ENCODE measurements at places on chromosomes 5 and 9.

GRCh38 chr5:150486402-150487198 is 21.3 kb upstream of the NDST1 start:
- no peak for DNase-seq

- no peak for DNase-seq
Observed at GRCh38 chr5:112475747-112476365, 56.8 kb upstream of the EPB41L4A start.

GRCh38 chr5:95840956-95841705 is 18.6 kb upstream of the GLRX start:
- DNase-seq: no peak

- DNase-seq: no peak
Observed at GRCh38 chr5:105506692-105507277, 1944.2 kb upstream of the NUDT12 start.

DNA sequence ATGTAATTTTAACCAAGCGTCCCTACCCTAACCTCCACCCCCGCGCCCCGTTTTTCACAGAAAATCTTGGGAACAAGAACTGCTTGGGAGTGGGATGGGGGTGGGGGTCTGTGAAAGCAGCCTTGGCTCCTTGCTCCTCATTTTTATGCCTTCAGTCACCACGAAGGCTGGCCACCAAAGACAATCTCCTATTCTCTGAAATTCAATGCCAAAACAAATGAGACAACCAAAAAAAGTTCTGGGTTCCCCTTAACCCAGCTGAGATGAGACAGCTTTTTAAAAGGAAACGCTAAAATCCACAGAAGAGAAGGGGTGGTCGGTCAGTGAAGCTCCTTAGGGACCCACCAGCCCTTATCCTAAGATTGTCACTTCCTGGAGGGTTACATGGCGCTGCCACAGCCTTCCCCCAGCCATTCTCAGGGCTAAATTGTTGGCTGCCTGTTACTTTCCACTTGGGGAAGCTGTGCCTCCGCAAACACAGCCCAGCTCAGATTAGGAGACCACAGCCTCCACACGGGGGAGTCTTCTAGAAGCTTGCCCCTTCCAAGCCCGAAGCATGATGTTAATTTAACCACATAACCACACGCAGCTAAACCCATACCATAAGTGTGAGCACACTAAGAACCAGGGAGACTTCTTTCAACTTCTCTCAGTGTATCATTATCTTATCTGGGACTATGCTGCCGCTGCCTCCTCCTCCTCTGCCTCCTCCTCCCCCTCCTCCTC is 136.3 kb downstream of the FOXD1 start:
- no peak for DNase-seq

DNA sequence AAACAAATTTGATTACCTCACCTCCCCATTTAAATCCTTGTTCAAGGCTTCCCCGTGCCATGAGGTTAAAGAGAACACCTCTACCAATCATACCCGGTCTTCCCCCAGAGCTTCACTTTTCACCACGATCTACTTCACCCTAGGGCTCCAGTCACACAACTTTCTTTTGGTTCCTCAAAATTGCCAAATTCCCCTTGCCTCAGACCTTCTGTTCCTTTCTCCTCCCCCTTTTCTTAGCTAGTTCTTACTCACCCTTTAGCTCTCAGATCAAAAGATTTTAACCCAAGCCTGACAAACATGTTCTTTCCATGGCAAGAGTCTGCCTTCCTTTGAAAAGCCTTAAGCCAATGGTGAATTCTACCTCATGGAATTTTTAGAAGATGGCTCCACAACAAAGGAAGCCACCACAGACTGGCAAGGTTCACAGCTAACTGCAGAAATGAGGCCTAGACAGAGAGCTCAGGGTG is 56.7 kb downstream of the MAPKAP1 start:
- peak; percentile 60 for DNase-seq

DNA sequence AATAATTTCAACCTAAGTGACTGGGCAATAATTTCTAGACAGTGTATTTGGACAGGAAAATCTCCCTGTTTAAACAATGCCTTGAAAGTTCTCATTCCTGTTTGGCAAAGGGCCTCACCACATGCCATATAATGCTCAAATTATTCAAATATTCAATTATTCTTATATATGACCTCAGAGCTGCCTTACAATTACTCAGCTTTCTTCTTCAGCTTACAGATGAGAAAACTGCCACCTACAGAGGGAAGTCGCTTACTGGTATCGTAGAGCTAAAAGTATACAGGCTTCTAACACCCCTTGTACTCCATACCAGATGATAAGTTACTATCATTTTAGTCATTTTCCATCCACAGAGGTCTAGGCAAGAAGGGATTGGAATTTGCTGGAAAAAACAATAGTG is 830.3 kb downstream of the BRINP1 start:
- no peak for DNase-seq

GRCh38 chr5:179393078-179393477 is 47.8 kb upstream of the ADAMTS2 start:
- DNase-seq: no peak

DNA sequence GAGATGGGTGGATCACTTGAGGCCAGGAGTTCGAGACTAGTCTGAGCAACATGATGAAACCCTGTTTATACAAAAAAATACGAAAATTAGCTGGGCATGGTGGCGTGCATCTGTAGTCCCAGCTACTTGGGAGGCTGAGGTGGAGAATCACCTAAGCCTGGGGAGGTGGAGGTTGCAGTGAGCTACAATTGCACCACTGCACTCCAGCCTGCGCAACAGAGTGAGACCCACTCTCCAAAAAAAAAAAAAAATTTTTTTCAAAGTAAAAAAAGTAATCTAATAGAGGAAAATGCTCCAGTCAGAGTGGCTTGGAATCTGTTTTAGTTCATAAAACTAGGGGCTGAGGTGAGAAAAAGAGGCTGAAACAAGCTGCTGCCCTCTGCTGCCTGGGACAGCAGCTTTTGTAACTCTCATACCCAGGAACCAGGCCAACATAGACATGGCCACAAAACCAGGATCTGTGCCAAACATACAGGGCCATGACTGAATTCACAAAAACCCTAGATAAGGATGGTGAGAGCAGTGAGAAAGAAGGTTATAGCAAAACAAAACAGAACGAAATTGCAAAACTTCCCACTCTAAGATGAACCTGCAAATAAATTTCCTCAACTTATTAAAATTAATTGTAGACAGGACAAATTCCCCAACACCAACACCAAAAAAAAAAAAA is 13.1 kb upstream of the DCAF12 start:
- DNase-seq: no peak

DNA sequence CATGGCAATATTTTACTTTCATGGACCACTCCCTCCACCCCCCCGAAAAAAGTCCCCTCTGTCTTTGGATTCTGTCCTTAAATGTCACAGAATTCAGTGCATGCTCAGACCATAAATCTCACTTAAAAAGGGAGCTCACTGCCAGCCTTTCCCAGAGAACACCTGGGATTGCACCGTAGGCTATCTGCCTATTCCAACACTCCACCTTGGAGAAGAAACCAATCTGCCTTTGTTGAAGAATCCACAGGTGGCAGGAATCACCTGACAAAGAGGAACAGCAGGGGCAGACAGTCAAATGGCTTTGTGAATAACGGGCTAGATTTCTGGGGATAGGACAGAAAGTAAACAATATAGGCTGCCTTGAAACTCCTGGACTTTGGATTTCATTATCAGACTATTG is 306.7 kb upstream of the BRINP1 start:
- DNase-seq: no peak

GRCh38 chr9:124343533-124344290 is 71.5 kb downstream of the PSMB7 start:
- DNase-seq: no peak

DNA sequence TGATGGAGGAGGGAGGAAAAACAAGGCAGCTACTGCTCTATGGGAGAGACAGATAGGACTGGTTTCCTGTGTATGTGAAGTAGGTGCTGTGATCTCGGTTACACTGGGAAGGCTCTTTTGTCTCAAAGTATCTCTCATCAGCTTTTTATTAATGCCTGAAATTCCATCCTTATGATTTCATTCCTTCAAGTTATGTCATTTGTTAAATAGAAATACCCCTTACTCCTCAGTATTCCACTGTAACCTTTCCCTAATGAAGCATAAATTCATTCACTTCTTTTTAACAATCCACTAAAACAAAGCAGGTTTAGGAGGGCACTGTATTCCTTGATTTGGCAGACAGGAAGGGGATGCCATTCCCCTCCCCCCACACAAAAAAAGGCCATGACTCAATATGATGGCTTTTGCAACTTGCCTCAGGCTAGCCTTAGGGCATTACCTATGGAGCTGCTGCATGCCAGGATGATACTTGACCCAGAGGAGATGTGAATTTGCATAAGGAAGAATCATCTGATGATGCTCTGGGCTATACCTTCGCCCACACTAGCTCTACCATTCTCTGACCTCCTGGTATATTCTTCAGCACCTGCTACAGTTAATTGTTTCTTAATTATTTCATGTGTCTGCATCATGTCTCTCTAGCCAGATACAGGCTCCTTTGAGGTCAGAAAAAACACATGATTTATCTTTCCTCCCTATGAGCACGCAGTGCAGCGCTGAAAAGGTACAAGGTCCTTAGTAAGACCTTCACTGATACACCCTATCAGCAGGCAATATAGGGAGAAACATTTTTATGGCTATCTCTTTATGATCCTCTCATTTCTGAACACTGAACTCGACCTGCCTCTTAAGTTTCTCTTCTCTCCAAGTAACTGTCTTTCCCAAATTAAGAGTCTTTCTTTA is 26.3 kb downstream of the NR3C1 start:
- DNase-seq: no peak

DNA sequence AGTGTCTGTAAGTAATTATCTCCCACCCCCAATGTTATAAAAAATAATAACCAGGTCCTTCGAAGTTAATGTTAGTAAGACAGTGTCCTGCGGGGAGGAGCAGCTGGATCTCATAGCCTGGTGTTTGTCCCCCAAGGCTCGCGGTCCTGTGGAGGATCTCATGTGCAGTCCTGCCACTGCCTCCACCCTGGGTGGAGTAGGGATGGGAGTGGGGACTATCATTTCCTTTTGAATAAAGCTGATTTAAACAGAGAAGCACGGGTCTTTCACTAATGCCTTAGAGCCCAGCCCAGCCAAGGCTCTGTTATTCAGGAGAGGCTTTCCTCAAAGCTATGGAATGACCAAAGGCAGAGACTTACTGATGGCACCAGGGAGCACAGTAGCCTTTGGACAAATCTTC is 40.2 kb downstream of the SUB1 start:
- DNase-seq: no peak

DNA sequence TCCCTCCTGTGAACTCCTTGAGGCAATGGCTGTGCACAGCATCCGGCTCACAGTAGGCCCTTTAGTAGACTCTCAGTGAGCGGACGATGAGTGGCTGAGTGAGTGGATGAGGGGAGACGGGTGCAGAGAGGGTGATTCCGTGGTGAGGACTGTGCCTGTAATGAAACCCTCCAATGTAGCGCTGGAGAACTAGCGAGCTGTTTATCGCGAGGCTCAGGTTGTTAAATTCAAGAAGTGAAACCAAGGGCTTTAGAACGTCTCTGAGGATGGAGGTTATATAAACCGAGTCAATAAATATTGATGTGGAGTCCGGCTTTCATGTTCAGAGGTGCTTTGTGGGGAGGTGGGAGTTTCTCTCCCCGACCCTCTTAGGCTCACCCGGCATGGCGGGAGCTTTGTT is 53.2 kb downstream of the NSG2 start:
- no peak for DNase-seq

GRCh38 chr5:41925555-41925951 is 472 bp downstream of the FBXO4 start:
- DNase-seq: no peak

- no peak for DNase-seq
Observed at GRCh38 chr9:116490321-116490720, 196.8 kb upstream of the TRIM32 start.

DNA sequence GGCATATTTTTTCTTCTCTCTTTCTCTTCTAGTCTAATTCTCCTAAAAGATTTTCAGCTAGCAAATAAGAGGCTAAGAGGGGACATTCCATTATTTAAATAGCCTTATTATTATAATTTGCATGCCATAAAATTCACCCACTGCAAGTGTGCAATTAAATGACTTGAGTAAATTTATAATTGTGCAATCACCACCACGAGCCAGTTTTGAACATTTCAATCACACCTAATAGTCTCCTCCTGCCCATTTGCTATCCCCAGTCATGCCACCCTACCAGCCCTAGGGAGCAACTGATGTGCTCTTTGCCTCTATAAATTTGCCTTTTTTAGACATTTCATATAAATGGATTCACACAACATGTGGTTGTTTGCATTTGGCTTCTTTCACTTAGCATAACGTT is 12.0 kb upstream of the SLC36A2 start:
- no peak for DNase-seq

- DNase-seq: no peak
Observed at GRCh38 chr5:179753971-179754370, 21.3 kb downstream of the MAML1 start.

- no peak for DNase-seq
Observed at GRCh38 chr5:56910210-56910965, 992 bp downstream of the SETD9 start.

GRCh38 chr5:97194366-97194765 is 11.3 kb upstream of the RIOK2 start:
- DNase-seq: no peak

DNA sequence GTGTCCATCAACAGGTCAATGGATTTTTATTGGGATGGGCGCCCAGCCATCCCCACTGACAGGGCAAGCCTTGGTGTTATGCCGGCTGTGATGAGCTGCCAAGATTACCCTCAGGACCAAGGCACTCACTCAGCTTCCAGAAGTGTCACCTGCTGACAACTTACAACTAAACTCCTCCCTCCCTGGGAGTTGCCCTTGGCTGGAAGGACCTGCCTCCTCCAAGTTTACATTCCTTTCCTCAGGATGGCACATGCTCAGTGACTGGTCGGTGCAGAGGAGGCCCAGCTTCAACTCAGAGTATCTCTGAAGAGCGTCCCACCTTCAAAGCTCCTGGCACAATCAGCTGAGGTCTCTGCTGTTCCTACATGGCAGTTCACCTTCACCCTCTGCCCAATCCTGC is 52.5 kb upstream of the ZBTB43 start:
- DNase-seq: no peak

GRCh38 chr9:34976441-34976840 is 13.1 kb upstream of the DNAJB5 start:
- no peak for DNase-seq

GRCh38 chr5:136104306-136104965 is 28.2 kb upstream of the SMAD5 start:
- no peak for DNase-seq

GRCh38 chr5:63164339-63164738 is 585.7 kb downstream of the LRRC70 start:
- DNase-seq: no peak

Data from GM18507 (cell line).